Vagina (tissue), 2 donors: ENCODE measurements at places on chromosomes 5 and 9.

- DNase-seq = peak; percentile 47
These were observed 120.7 kb upstream of the MVB12B start for GRCh38 chr9:126205845-126206498.

- no peak for DNase-seq
These were observed 65.3 kb upstream of the EGFLAM start for GRCh38 chr5:38193015-38193581.

DNA sequence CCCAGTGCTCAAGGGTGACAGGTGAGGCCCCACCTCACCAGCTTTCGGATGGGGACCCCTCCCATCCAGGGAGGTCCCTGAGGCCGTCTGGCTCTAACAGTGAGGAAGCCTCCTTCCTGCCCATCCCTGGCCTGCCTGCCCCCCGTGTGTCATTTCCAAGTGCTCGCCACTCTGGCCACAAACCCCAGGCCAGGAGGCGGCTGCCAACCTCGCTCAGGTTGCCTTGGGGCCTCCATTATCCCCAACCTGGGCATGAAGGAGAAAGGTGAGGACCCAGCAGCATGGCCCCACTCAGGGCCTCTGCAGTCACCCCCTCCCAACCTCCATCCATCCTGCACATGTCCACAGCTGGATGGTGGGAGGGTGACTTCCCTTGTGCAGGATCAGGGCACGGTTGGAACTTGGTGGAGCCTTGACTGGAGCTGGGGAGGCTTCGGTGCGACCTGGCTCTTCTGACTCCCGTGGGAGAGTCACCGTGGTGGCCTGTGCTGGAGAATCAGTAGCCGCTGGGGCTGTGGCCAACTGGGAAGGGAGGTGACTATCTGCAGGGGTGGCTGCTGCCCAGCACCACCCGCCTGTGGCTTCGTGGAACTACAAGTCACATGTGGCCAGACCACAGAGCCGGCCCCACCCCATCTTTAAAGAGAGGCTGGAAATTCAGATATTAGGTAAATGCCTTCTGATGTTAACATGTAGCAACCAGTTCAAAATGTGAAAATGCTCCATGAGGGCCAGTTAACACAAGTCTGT lies 37.5 kb upstream of the GFPT2 start:
- DNase-seq = no peak

DNA sequence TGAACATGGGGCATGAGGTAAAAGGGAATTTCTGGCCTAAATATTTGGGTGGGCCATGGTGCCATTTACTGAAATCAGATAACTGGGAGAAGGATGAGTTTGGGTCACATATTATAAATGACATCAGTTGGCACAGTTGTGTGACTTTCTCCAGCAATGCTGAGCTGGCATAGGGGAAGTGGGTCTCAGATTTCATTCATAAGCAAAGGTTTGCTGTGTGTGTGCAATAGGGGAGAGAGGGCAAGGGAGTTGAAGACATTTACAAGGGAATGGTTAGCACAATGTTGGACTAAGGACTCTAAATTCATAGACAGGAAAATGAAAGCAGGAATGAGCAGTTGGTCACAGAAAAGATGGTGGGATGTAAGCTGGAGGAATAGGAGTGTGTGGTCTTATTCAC lies 47.8 kb upstream of the KLF9 start:
- DNase-seq = no peak

- DNase-seq = no peak
These were observed 385.8 kb upstream of the PCSK5 start for GRCh38 chr9:75504721-75505120.

- DNase-seq = no peak
These were observed 401.9 kb downstream of the TLE4 start for GRCh38 chr9:79973627-79974026.

- DNase-seq = no peak
These were observed 1.0 kb downstream of the DMRT2 start for GRCh38 chr9:1051210-1051583.

GRCh38 chr5:88659529-88660263 lies 223.3 kb downstream of the MEF2C start:
- DNase-seq = no peak

GRCh38 chr5:93406971-93407401 lies 174.0 kb downstream of the NR2F1-AS1 start:
- no peak for DNase-seq

- DNase-seq = no peak
These were observed 90.3 kb downstream of the ANKRD55 start for GRCh38 chr5:56142614-56143372.

- DNase-seq = no peak
These were observed 2.3 kb downstream of the BRD3OS start for GRCh38 chr9:134027561-134027960.

GRCh38 chr5:164708831-164709230 lies 1203.4 kb downstream of the MAT2B start:
- DNase-seq = no peak

GRCh38 chr5:114332925-114333324 lies 28.9 kb upstream of the KCNN2 start:
- DNase-seq = no peak

DNA sequence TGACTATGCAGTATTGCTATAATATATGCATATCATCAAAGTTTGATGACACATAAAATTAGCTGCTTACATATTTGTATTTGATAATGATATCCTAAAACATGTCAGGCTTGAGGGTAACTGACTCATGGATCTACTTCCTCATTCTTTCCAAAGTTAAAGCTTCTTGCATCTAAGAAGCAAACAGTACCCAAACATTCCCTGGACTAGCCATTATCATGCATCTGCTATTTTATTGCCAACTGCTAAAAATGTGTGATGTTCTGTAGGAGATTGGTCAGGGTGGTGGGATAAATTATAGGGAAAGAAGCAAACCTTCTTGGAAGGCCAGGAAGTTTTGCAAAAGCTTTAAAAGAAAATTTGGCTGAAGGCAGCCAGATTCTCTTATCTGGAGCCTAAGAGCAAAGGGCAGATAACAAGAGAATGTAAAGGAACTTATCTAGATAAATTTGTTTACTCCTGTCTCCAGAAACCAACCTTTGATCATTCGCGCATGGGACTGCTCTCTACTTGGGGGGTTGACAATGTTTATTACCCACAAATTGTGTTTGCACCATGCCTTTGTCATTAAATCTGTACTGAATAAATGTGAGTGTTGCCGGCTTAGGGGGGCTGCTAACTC lies 604.1 kb upstream of the TLE4 start:
- DNase-seq = no peak

DNA sequence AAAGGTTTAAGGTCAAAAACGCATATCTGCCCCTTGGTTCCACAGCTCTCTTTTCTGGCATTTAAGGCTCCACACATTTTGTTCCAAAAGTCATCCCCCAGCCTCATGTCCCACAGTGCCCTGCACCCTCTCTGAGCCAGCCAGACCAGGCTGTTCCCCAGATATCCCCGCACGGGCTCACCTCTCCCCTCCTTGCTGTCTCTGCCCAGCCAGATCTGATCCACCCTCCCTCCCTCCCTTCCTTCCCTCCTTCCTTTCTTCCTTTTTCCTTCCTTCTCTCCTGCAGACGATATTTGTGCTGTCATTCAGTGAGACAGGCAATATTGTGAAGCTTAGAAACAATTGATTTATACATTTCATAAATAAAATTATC lies 37.0 kb downstream of the DUSP1 start:
- no peak for DNase-seq

GRCh38 chr5:51326844-51327243 lies 56.4 kb upstream of the ISL1 start:
- DNase-seq = no peak

DNA sequence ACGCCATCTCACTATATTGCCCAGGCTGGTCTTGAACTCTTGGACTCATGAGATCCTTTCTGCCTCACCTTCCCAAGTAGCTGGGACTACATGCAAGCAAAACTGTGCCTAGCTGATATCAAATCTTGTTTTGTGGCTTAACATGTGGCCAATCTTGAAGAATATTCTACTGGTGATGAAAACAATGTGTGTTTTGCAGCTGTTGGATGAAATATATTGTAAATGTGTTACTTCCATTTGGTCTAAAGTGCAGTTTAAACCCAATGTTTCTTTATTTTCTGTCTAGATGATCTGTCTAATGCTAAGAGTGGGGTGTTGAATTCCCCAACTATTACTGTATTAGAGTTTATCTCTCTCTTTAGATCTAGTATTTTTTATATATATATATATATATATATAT lies 73.1 kb downstream of the RNF130 start:
- no peak for DNase-seq

DNA sequence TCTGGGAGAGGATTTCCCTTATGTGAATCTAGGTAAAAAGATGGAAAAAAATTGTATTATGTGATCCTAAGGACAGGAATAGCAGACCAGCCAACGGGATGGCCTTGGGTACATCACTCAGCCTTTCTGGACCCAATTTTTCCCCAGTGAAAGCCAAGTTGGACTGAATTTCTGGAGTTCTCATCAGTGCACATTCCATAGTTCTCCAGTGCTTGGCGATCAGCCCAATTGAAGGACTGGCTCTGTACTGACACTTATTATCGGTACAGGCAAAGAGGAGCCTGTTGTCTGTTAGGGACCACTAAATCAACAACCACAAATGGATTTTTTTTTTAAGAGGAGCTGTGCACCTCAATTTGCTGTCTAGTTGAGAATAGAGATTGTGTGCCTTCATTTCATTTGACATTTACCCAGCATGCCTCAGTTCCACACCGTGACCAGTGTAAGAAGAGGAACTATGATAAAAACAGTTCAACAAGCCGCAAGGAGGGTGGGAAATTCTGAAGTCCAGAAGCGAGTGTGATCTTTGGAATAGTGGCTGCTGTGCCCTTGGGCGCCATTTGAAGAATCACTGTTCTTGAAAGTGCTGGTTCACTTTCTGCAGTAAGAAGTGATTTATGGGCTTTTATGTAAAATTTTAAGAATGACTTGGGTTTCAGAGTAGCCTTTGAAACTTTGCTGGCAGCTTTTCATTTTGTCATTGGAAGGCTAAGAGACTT lies 8.0 kb downstream of the ARL10 start:
- no peak for DNase-seq

GRCh38 chr5:174402222-174402812 lies 322.1 kb upstream of the MSX2 start:
- no peak for DNase-seq

DNA sequence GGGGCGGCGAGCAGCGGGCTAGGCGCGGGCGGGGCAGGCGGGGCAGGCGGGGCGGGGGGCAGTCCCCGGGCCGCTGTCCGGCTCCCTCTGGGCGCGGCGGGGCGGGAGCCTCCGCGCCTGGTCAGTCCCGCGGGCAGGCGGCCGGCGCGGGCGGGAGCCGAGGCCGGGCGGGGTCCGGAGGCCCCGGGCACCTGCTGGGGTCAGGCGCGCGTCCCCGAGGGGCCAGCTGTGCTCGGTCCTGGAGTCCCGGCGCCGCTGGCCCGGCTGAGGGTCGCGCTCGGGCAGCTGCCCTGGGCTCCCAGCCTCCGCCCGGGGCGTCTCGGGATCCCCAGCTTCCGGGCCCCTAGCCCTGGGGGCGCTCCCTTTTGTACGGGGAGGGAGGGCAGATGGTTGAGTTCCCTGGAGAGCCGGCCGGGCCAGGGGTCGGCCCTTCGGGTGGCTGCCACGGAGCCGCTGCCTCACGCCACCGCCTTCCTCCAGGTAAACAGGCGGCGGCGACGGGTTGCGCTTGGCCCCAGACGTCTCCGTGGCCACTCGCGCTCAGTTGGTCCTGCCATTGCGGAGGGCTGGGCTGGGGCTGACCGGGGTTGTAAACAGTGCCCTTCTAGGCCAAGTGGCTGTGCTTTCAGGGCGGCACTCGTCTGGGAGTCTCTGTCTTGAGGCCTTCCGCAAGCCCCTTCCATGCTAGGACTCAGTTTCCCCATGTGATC lies 473 bp downstream of the ZBTB34 start:
- DNase-seq = no peak

- no peak for DNase-seq
These were observed 130.1 kb downstream of the GAPVD1 start for GRCh38 chr9:125391704-125392103.

DNA sequence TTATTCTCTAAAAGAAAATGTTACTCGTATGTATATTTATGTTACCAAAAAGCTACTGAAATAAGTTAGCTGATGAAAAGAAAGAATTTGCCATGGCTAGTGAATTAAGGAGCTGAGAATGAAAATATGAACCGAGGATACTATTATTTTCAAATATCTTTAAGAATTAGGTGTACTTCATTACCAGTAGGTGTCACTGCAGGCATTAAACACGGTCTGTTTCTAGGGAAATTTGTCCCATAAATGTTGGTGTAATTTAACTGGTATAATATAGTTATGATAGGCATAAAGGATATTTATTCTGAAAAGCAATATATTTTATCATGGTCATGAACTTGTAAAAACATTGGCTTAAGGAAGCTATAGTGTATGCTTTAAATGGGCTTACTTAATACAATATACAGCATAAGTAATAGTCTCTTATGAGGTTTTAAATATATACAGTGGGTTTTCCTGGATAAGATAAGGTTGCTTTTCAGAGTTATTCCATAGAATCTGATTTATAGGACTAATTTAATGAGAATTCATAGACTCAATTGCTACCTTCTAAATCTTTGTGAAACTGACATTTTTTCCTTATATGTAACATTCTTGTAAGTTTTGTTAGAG lies 72.4 kb upstream of the MPDZ start:
- DNase-seq = no peak

DNA sequence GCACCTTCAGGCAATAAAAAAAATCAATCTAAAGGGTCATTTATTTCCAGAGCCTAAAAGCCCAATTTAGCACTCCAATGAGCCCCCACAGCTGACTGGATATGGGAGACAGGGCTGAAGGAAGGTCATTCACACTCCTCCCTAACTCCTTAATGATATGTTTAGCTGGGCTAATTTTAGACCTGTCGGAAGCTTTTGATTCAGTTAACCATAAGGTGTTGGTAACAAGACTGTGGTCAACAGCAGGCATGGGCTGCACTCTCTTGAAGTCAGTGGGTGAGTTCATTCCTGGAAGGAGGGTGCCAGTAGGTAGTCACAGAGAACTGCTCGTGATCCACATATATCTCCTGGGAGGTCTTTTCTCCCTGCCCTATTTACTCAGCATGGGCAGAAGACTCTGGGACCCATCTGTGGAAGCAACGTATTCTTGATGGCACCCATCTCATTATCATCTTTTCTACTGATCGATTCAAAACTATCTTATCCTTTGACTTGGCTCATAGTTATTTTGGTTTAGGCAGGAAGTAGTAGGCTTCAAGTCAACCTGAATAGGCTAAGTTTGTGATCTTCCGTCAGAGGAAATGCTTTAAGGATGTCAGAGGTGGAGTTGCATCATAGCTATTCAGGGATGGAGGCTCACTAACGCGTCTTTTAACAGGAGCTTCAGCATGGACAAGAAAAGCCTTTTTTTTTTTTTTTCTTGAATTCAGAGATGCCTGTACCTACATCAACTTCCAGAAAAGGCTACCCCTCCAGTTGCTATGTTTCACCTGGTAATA lies 367.7 kb upstream of the SLC30A5 start:
- DNase-seq = no peak

DNA sequence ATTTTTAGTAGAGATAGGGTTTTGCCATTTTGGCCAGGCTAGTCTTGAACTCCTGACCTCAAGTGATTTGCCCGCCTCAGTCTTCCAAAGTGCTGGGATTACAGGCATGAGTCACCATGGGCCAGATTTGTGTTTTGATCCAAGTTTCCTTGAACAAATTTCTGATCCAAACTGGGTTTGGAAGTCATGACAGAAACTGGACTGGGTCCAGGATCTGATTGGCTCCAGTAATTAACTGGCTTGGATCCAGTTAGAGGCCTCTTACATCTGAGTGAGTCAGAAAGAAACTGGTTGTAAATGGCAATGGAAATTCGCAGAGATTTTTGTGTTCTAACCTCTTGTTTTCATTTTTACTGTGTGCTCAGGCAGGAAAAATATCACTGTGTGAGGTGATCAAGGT lies 141.6 kb downstream of the SLC25A46 start:
- DNase-seq = no peak

- DNase-seq = no peak
These were observed 1.3 kb downstream of the SLC6A3 start for GRCh38 chr5:1443991-1444360.

- no peak for DNase-seq
These were observed 5.7 kb upstream of the AQP7 start for GRCh38 chr9:33408087-33408486.
